IPS-NIHi11 (cell line): ENCODE measurements at places on chromosomes 13 and 19.

GRCh38 chr19:3285647-3286176, 61.3 kb downstream of the CELF5 start:
- peak; percentile 96 for DNase-seq

DNA sequence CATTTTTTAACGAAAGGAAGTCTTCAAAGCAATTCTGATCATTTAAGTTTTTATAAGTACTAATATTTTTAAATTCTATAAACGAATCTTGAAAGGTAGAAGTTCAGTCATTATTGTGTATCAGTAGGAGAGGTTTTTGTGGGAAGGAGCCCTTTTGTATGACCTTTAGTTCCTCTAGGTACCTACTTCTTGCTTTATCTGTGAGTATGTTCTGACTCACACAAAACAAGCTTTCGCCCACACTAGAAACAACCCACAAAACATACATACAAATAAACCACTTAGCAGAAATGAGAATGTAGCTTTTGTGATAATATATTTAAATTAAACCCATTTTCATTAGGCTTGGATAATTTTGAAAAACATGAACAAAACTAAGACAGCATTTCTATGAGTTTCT, 27.8 kb downstream of the ERCC5 start:
- DNase-seq = no peak

DNA sequence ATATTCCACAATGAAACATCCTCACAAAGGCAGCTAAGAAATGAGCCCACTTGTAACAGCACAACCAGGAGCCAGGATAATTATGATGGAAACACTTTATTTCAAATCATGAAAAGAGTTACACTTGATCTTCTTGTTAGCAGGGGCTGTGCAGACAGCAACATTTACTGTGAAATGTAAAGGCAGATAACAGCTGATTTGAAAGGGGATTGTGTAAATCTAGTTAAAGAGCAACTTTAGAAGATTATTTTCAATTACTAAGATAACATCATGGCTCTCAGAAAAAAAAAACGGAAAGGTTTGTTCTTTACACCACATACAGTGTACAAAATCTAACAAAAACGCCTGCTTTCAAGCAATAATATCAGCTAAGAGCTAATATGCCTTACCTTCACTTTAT, 22.4 kb downstream of the ENOX1 start:
- DNase-seq = no peak

- peak; percentile 87 for DNase-seq
These were observed 62.0 kb downstream of the GPR12 start for GRCh38 chr13:26698392-26699196.
